ENCODE measurements at places on chromosomes 12 and 14.

GRCh38 chr14:79480212-79480611, 731.1 kb downstream of the DIO2 start:
- no peak for DNase-seq

DNA sequence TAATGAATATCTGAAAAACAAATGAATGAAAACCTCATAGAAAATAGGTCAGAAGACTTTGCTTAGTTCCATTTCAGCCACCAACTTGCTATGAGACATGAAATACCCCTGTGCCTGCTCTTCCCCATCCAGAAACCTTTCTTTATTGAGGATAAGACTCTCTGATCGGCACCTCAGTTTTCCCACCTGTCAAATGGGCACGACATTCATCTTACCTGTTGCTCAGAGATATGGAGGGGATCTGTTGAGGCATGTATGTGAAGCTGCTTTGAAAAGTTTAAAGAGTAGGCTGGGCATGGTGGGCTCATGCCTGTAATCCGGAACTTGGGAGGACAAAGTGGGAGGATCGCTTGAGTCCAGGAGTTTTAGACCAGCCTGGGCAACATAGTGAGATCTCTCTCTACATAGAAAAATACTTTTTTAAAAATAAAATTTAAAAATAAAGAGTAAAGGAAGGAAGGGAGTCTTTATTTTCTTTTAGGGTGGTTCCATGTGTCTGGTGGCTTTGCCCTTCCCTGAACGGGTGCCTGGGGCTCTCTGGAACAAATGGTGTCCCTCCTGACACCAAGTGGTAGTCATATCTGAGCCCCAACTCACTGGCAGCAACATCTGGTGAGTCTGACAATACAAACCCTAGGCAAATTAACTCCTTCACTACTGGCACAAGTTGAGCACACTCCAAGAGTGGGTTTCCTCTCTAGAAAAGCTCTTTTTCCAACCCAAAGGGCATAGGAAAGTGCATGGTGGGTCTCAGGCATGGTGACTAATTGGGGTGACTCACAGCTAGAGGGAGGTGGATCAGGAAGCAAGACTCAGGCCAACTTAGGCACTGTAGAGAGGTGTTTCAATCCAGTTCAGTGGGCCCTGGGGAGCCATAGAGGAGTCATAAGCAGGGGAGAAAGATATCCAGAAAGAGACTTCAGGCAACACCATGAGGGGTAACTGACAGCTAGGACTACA, 42.1 kb downstream of the MAP1LC3B2 start:
- DNase-seq: no peak

GRCh38 chr14:31110872-31111271, 84.7 kb upstream of the STRN3 start:
- no peak for DNase-seq

DNA sequence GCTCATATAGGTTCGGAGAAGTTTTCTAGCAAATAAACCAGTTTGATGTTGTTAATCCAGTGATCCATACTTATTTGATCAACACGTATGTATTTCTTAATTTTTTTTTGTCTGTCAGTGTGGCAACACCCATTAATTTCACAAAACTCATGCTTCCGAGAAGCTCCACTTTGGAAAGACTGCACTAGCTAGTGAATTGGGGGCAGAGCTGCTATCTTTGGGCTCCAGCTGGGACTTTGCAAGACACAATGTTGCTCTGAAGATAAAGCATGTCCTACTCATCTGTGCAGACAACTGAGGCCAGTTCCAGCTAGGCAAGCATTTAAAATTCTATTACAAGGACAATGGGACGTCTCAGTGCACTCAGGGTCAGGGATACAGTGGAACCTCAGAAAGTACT, 298.4 kb downstream of the NUAK1 start:
- no peak for DNase-seq

GRCh38 chr14:91493169-91493568, 16.9 kb downstream of the PPP4R3A start:
- DNase-seq: no peak

DNA sequence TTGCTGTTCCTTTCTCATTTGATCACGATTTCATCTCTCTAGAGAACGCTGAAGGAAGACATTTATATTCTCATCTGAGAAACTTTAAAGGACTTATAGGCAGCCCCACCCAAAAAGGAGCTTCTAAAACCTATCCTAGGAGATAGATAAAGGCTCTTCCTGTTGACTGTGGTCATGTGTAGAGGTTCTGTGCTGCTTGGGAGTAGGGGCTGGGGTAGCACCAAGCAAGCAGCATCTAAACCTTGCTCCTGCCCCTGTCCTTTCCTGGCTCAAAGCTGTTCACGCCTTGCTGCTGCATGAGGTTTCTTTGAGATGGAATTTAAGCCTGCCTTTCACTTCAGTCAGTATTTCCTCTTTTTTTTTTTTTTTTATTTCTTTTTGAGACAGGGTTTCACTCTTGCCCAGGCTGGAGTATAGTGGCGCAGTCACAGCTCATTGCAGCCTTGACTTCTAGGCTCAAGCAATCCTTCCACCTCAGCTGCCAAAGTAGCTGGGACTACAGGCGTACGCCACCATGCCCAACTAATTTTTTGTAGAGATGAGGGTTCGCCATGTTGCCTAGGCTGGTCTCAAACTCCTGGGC, 41.4 kb downstream of the RAB35 start:
- no peak for DNase-seq

DNA sequence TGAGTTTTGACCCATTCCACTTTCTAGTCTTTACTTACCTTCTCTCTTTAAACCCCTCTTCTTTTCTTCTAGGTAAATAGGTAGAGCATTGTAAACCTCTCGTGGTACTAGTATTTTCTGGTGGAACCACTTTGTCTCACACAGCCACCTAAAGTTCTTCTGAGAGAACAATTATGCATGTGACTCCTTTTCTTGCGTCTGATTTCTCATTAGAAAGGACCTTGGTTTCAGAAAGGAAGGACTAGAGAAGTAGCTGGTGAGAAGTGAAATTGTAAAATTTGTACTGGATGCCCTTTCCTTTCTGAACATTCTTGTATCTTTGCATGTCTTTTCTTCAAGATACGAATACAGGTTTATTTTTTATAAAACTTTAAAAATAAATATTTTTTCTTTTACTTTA, 99.0 kb downstream of the NUBPL start:
- no peak for DNase-seq

DNA sequence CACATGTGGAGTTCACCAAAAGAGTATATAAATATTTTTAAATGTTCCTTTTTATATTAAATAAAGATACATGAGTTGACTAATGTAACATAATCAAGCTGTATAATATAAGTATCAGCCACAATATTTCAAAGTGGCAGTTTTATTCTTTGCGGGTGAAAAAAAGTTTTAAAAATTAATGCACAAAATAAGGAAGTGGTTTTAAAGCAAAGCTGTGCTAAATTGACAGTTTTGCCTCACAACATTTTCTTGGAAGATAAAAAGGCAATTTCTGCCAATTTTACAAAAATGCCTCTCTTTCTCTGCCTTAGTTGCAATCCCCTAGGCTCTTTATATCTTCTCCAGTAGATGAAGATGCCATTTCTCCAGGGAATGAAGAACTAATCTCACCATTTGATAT, 719.1 kb downstream of the C12orf50 start:
- DNase-seq: no peak

Data from substantia nigra (tissue), 51 donors.